ENCODE measurements at places on chromosomes 12 and 14.

GRCh38 chr14:23423657-23424056 is 11.8 kb downstream of the MYH7 start:
- DNase-seq: no peak

- no peak for DNase-seq
Observed at GRCh38 chr12:121576851-121577391, 3.9 kb downstream of the KDM2B start.

DNA sequence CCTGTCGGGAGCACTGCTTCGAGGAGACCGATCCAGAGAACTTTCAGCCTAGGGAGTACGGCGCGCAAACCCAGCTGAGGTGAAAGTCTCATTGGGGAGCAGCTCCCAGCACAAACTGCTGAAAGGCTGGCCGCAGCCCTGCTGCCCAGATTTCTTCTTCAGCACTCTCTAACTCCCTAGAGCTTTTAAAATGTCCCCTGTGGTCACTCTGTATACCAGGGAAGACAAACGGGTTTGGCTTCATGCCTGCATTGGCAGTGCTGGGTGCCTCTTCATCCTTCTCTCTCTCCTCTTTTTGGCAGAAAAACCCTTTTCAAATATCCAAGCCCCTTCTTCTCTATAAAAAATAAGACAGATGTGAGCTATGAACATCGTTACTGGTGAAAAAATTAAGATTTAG is 34.9 kb downstream of the BBS10 start:
- DNase-seq: no peak

DNA sequence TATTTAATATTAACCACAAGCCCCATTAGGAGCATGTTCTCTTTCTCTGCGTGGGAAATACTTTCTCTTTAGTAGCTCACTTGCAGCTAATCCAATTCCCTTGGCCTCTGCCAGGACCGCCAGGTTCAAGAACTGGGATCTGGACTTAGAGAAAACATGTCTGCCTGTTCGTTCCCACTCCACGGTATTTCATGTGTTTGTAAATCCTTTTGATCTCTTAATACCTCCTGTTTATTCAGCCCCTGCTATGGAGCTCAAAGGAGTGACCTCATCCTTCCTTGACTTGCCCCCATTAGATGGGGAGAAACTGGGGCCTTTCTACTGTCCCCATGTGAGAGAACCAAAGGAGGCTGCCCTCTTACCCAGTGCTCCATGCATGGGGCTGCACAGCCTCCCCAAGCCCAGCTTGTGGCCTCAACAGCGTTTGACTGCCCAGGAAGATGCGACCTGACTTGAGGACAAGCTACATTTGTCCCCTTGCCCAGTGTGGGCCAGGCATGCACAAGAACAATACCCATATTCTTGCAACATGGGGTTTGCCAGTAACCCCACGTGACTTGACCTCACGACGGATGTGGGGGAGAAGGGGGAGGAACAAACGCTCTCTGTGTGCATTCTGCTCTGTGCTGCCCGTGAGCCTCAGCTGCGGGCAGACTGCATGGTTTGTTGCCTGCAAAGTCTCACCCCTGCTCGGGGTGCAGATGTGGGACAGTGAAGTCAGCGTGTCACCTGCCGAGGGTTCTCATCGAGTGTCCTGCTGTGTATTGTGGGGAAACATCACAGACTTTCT is 30.3 kb downstream of the CD9 start:
- DNase-seq: no peak

GRCh38 chr12:100253437-100253836 is 13.4 kb downstream of the DEPDC4 start:
- no peak for DNase-seq

DNA sequence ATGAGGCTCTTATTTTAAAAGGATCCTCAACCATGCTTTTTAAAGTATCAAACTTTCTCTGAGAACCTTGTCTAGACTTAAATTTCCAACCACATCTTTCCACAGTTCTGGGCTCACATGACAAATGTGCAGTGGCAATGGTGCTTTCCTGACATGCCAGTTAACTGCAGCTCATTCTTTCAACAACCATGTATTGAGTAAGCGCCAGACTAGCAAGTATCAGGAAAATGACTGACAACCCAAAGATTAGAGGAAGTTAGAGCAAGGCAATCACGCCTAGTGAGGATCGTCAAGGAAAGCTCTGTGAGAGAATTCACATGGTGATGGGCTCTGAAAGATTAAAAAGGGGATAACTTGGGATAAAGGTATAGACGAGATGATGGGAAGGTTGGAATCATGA is 35.8 kb downstream of the FLVCR2 start:
- no peak for DNase-seq

GRCh38 chr12:67816269-67816668 is 167.7 kb downstream of the DYRK2 start:
- no peak for DNase-seq

GRCh38 chr14:69688299-69688649 is 76.9 kb downstream of the SUSD6 start:
- no peak for DNase-seq

DNA sequence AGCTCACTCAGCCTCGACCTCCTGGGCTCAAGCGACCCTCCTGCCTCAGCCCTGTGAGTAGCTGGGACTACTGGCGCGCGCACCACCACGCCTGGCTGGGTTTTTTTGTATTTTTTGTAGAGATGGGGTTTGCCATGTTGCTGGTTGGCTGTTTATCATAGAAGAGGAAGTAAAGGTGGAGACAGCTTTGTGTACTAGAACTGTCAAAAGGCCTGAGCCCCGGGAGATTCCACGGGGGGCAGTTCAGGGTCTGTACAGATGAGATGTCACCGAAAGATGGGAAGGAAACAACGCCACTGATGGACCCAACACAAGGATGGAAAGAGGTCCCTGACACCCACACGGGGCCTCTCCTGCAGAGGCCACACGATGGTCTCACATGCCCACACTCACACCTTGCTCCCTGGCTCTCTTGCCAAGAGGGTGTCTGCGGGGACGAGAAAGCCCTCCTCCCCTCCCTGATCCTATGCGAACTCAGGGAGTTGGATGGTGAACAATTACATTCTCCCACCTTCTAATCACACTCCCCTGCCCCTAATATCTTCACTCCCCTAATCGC is 66.6 kb downstream of the KDM2B start:
- DNase-seq: no peak

- DNase-seq: no peak
Observed at GRCh38 chr14:50432131-50432530, 35.5 kb upstream of the CDKL1 start.

DNA sequence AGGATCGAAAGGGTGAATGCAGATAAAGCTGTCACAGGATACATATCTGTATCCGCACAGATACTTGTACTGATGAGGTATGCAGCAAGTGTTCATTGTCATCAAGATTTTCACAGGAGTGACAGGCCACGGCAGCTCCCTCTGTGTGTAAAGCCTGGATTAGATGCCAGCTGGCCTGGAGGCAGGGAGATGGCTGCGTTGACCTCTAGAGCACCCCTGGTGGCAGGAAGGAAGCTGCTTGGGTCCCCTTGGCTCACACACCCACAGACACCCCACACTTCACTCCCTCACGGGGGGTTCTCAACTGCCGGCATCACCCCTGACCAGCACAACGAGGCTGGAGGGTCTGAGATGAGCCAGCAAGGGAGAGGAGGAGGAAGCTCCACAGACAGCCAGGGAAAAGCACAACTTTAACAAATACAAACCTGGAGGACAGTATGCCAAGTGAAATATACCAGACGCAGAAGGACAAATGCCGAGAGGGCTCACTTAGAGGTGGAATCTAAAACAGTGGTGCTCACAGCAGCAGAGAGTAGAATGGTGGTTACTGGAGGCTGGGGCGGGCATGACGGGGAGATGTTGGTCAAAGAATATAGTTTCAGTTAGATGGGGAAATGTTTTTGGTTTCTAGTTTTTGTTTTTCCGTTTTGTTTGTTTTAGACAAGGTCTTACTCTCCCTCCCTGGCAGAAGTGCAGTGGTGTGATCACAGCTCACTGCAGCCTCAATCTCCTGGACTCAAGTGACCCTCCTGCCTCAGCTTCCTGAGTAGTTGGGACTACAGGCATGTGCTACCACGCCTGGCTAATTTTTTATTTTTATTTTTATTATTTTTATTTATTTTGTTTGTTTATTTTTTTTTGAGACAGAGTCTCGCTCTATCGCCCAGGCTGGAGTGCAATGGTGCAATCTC is 45.7 kb downstream of the TEAD4 start:
- DNase-seq: no peak

GRCh38 chr12:29889737-29890136 is 106.0 kb upstream of the TMTC1 start:
- no peak for DNase-seq

GRCh38 chr14:31897581-31898186 is 179.4 kb upstream of the ARHGAP5 start:
- DNase-seq: no peak

DNA sequence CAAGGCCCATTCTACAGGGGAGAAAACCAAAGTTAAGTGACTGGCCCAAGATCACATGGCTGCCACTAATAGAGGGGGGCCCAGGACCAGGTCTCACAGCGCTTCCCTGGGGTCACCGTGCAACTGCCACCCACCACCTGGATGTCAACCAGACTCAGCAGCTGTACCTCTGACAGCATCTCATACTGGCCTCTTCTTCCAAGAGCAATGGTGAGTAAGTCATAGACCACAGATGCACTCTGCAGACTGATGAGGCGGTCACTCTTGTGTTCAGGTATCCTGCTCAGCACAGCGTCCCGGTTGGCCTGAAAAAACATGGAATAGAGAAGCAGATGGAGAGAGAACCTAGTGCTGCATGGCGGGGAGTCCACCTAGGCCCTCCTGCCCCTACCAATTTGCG is 139.9 kb downstream of the TTC7B start:
- DNase-seq: no peak

DNA sequence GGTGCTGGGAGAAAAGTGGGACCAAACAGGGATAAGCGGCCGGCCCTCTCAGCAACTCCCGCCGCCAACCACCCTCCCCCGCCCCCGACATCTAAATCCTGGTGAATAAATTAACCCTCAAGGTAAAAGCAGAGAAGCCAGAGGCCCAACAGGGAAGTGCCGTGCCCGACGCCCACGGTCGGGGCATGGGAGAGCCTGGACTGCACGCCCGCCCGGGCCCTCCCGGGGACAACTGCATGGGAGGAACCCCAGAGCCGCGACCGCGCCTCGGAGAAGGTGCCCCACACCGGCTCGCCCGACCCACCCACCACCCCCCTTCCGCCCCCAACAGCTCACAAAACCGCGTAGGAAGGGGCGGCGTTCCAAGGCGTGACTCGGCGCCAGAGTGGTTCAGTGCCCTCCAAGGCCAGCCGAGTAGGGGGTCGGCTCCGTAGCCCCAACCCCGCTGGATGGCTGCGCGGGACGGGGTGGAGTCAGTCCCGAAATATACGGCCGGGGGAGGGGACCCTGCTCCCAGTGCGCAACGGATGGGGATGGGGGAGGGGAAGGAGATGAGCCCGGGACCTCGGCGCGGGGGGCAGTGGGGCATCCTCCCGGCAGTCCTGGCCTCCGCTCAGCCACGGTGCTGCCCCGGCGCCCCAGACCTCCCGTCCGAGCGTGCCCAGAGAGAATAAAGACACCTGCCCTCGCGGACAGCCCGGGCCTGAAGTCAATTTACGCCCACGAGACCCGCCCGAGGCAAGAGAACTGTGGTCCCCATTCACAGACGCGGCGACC is 732 bp downstream of the SLC25A29 start:
- DNase-seq: no peak

- peak; percentile 34 for DNase-seq
Observed at GRCh38 chr14:102902523-102903247, 19.8 kb upstream of the AMN start.

- DNase-seq: no peak
Observed at GRCh38 chr12:96811083-96811482, 96.0 kb upstream of the NEDD1 start.

DNA sequence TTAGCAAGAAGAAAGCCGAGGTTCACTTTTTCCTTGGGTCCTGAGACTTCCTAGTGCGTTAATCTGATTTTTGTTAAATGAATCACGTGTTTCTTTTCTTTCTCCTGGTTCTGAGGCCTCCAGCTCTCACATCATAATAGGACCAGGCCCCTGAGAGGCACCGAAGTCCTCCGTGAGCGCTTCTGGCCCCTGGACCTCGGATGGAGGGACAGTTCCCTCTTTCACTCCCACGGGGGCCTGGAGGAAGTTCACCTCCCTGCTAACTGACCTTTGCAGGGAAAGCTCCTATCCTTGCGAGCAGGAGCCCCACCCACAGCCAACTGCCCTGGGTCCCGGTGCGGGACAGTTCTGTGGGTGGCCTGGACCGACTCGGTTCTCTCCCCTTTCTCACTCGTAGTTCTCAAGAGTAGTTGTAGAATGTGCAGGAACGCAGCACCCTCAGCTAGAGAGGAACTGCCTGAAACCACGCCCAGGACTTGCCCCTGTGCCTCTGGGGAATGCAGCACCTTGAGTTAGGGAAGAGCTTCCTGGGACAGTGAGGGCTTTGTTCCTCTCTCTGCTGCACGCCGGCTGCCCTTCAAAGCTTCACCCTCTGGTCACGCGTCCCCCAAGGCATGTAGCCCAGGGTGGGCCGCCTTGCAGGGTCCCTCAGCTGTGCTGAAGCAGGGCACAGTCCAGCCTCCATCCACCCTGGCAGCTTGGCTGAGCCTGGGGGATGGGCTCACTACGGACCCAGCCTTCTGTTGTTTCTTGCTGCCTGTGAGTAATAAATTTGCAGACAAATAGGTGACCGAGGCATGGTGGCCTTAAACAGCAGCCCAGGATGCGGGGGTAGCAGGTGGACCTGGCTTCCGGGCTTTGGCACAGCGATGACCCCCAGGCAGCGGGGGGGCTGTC is 264.6 kb downstream of the ADGRD1 start:
- no peak for DNase-seq

- no peak for DNase-seq
Observed at GRCh38 chr14:68245146-68246073, 425.8 kb downstream of the RAD51B start.

GRCh38 chr12:49942921-49943624 is 7.5 kb upstream of the AQP2 start:
- no peak for DNase-seq

DNA sequence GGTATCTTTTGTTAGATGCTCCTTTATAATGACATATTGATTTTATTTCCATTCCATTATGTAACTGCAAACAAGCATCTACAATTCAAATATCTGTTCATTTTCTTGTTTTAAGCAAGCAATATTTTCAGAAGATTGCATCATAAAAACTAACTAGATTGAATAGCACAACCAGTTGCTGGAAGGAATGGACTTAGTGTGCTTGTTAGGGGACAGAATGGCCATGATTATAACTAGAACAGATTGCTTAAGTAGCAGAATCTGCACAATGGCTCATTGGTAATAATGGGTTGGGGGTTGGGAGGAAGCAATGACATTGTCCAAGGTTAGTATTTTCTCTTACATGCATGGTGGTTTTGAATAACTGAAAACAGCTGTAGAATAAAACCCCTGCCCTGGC is 939.5 kb downstream of the SLC16A7 start:
- DNase-seq: no peak
